ENCODE measurements at places on chromosomes 3 and 15. TPM values are rescaled to one million over a fixed set of nuclear protein-coding genes. Genes with fewer than 3 reads are reported as not detected.

CA12 gene
- 0.89 TPM for polyA plus RNA-seq

STXBP5L gene
- not detected for polyA plus RNA-seq

GOLGA8S gene
- not detected for polyA plus RNA-seq

PSTPIP1 gene
- polyA plus RNA-seq = not detected

SH2D7 gene
- not detected for polyA plus RNA-seq

C3orf85 gene
- polyA plus RNA-seq = not detected

NEK10 gene
- polyA plus RNA-seq = not detected

LSAMP gene
- polyA plus RNA-seq = not detected

GOLGA8J gene
- not detected for polyA plus RNA-seq

STRIT1 gene
- polyA plus RNA-seq = not detected

DRD3 gene
- polyA plus RNA-seq = not detected

ARHGAP31 gene
- not detected for polyA plus RNA-seq
